ENCODE measurements at places on chromosomes 3 and 15.

DNA sequence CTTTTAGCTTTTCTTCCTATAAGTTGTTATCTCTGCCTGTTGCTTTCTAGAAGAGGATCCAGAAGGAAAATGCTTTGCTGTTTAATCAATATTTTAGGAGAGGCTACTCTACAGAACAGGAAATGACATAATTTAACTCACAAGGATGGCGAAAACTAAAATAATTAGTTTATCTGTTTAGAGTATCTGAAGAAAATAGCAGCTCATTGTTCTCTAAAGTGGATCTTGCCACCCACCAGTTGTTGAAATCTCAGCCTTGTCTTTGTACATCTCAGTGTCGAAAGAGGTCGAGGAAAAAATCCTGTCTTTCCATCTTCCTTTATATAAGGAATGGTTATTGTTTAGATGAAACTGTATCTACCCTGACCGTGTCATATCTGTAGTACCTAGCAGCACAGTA lies 126.6 kb downstream of the ZNF609 start:
- peak; percentile 11 for DNase-seq

DNA sequence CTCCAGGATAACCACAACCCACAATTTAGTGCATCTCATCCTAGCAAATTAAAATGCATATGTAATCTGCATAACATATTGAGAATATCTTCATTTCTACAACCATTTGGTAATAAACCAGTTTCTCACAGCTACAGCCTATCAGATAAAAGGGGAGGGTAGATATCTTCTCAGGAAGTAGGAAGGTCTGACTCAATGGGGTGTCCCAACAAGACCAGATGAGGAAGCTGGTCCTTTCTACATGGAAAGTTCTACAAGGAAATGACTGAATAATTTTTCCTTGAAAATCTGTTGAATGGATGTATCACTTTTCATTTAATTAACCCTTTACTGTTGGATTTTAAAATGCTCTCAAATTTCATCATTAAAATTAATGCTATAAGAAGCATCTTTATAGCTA lies 17.4 kb upstream of the TMPRSS7 start:
- DNase-seq, result peak; percentile 50

DNA sequence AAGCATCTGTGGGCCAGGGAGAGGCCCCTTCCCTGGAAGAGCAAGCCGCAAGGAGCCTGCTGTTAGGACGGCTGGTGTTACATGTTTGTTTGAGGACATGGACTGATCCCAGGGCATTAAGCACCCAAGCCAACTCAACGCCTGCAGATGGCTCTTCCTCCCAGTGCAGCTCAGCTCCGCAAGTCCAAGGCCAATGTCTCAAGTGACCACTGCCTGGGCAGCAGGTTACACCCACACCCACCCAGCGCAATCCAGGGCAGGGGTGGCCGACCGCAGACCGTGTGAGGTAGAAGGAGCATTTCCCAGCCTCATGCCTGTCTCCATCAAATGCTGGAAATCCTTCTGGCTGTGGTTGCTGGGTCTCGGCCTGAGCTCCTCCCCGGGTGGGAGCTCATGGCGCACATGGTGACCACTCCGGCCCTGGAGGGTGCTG lies 14.5 kb downstream of the GP5 start:
- DNase-seq, result no peak

GRCh38 chr15:70547846-70548487 lies 215.4 kb downstream of the UACA start:
- no peak for DNase-seq

DNA sequence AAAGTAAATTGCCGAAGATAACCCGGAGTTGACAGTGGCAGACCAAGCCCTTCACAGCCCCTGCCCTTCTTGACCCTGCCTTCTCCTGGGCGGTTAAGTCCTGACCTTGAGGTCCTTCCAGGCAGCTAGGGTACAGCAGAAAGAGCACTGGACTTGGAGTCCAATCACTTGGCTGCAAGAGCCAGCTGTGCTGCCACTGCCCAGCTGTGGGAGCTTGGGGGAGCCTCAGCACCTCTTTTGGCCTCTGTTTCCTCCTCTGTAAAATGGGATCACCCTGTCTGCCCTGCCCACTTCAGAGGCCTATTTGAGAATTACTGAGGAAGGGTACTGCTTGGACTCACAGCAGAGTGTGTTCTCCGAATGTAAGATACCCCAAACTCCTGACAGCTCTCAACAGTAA lies 66.2 kb upstream of the SMAD6 start:
- no peak for DNase-seq

- DNase-seq, result peak; percentile 64
Measured at GRCh38 chr15:62569460-62570404, 404.6 kb upstream of the C2CD4B start.

- no peak for DNase-seq
Measured at GRCh38 chr15:44084770-44085169, 110.3 kb downstream of the FRMD5 start.

Data from GM23248 (cell line).